CD4-positive, alpha-beta T cell treated with Interferon alpha-2 for 1 hour (primary cell): ENCODE measurements at places on chromosomes 12 and 14.

GRCh38 chr12:109591041-109591440 is 17.4 kb downstream of the MVK start:
- no peak for DNase-seq

DNA sequence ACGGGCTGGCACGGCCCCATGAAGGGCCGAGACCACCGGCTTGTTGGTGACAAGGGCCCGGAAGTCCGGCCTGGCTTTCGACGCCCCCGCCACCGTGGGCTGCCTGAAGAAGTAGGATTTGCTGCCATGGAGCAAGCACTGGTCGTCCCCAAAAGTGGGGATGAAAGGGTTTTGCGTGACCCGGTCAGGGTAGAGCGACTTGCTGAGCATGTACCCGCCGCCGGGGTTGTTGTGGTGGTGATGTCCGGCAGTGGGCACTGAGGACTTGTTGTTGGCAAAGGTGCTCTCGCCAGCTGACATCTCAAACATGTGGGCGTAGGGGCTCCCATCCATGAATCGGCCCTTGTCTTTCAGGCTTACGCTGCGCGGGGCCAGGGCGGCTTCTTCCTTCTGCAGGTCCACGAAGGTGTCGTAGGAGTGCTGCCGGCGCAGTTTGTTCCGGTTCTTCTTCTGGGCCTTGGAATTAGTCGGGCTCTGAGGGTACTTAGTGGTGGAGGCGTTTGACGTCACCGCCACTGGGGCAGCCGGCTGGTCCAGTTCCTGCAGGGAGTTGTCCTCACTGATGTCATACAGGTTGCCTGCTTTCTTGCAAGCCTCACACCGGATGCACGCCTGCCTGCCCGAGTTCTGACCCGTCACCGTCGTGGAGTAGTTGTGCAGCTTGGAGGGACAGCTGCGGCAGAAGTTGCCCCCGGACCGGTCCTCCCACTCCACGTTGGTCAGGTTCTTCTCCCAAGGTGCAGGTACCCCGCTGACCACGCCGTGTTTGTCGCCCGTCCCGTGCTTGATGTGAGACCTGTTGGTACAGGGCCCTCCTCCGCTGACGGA is 366.6 kb downstream of the EMP1 start:
- no peak for DNase-seq

GRCh38 chr12:115037830-115038229 is 353.9 kb upstream of the TBX3 start:
- no peak for DNase-seq

GRCh38 chr14:65991104-65991503 is 495.1 kb upstream of the CCDC196 start:
- no peak for DNase-seq

DNA sequence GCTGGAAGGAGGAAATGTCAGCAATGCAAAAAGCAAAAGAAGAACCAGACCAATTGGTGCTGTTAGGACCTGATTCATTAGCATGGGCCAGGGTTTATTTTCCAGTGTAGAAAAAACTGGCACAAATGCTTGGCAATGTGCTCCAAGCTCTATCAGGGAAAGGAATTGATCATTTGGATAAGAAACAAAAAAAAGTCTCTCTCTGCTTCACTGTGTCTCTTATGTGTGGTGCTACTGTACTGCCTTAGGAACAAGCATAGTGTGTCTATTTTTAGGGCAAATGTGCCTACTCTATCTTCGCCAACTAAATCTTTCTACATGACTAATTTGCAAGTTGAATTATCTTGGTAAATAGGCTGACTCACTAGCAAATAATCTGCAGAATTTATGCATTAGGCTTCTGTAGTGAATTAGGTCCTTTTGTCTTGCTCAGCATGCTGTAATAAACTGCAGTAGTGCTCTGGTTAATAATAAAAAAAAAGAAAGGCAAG is 236.7 kb downstream of the MDGA2 start:
- no peak for DNase-seq

DNA sequence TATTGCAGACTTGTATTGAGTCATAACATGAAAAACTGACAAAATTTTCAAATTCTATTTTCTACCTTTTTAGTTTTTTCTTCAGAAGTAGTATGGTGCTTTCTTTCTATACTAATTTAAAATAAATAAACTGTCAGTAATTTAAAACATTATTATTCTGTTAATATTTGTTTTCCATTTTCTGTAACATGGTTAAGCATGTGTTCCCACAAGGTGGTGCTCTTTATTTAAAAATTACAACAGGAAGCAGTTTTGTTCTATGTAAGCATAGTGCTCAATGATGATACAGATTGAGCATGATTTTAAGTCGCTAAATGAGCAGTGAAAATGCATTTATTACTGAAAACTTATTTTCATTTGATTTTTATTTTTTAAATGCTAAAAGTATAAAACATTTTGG is 114.6 kb downstream of the PPFIA2 start:
- peak; percentile 51 for DNase-seq

DNA sequence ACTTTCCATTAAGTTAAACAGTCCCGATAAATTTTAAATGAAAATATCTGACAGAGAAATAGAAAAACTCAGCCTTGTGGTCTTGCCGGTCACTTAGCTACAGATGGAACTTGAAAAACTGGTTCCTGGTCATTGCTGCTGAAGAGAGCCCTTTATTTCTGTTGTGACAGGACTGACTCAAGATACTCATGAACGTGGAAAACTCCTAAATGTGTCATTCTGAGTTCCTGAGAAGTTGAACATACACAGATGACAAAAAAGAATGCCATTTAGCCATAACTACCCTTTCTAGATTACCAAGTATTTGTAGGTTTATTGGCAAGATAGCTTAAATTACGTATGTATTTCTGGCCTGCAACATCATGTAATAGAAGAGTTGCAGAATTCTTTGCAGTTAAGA is 134.2 kb downstream of the HMGA2 start:
- no peak for DNase-seq

DNA sequence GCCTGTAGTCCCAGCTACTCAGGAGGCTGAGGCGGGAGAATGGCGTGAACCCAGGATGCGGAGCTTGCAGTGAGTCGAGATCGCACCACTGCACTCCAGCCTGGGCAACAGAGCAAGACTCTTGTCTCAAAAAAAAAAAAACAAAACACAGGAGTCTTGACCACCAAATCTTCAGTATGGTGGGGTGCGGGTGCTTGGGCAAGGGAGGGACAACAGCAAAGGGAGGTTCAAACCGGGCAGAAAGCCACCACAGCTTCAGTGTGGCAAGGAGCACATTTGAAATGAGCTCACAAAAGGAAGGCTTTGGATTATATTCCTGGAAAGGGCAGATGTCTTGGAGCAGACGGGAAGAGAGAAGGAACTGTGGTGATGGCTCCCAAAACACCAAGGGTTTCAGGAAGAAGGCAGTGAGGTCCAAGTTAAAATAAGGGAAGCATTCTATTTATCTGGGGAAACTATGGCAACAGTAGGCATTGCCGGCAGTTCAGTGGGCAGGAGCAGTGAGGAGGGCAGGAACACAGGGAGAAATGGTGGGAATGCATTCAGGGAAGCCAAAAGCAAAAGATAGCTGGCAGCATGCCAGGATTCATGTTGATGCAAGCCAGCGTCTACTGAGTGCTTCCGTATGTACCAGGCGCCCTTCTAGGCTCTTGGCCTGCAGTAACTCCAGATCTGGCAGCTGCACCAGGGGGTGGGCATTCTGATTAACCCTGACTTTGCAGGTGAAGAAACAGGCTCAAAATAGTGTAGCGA is 51.0 kb upstream of the SRSF5 start:
- DNase-seq: no peak

DNA sequence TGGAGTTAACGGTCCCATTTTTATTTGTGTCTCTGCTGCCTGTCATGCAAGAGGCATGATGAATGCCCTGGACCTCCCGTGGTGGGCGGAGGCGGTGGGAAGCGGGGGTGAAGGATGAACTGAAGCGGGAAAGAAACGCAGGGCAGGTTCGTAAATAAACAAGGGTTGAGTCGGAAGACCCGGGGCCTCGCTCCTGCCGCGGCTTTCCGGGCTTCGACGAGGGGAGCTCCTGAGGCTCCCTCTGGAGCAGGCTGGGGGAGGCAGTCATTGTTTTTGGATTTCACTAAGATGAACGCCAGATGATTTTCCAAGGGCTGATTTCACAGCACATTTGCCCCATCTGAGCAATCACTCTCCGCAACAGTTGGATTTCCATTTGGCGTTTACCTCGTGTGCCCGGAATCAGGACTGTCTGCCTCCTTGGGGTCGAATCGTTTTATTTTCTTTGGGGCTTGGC is 130.2 kb downstream of the SLC38A6 start:
- DNase-seq: no peak

- DNase-seq: no peak
Observed at GRCh38 chr12:58860788-58861240, 59.5 kb downstream of the LRIG3 start.

DNA sequence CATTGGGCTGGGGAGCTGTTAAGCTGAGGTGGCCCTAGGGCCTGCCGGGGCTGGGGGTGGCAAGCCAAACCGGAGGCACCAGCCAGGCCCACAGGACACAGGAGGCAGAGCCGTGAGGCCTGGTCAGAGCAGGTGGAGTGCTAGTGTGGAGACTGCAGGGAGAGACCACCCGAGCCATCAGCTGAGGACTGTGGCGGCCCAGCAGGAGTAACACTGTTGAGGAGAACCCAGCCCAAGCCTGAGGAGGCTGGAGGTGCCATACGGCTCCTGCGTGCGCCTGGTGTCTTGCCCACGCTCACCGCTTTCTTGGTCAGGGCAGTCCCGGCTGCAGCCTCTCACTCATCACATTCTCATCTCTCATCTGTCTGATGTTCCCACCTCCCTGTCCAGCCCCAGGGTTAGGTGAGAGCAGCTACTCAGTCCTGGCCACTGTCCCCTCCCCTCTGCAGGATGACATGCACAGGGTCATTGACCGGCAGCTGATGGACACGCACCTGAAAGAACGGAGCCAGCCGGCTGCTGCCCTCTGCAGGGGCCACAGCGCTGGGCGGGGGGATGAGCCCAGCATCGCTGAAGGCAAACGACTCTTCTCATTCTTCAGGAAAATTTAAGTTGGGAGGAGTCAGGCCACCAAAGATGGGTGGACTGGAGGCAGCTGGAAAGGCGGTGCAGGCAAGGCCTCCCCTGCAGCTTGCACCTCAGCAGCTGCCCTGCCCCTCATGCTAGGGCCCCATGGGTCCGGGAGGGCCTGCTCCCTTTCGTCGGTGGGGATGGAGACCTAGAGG is 23.8 kb downstream of the RAB35 start:
- DNase-seq: no peak

DNA sequence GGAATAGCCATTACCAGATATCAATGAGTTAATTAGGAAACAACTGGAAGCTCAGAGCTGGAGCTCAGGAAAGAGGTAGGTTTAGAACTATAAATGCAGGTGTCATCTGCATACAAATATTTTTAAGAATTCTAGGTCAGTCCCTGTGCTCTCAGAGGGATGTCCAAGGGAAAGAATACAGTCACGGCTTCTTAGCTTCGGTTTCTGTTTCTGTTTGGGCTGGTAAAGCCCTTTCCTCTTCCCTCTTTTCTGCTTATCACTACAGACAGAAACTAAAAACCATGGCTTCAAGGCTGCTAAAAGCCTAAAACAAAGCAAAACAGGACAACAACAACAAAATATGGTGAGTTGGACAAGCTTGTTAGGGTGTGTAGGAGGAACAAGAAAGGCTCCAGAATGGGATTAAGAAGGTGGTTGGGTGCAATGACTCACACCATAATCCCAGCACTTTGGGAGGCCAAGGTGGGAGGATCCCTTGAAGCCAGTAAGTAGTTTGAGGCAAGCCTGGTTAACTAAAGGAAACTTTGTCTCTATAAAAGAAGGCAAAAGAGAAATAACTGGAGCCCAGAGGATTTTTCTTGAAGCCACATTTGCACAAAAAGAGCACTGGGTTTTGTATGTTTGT is 113.0 kb downstream of the SEC23A start:
- DNase-seq: peak; percentile 15

GRCh38 chr12:120658286-120659150 is 18.1 kb downstream of the CABP1 start:
- DNase-seq: no peak

DNA sequence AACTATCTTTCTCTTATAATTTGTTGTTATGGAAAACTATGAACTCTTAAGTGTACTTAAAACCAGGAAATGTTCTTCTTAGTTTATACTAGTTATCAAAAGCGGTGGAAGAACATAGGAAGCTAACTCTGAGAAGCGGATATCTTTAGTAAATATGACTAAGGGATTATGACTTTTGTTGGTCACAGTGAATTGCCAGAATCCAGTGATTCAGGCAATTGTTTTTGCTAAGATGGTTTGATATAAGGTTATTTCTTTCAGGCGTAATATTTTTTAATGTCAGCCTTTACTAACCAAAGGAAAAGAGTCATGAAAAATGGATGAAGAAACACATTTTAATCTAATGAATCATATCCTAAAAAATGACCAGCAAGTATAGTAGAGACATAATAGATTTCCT is 473.5 kb downstream of the FOXG1 start:
- DNase-seq: no peak

- no peak for DNase-seq
Observed at GRCh38 chr12:23618718-23619117, 330.8 kb downstream of the SOX5 start.

DNA sequence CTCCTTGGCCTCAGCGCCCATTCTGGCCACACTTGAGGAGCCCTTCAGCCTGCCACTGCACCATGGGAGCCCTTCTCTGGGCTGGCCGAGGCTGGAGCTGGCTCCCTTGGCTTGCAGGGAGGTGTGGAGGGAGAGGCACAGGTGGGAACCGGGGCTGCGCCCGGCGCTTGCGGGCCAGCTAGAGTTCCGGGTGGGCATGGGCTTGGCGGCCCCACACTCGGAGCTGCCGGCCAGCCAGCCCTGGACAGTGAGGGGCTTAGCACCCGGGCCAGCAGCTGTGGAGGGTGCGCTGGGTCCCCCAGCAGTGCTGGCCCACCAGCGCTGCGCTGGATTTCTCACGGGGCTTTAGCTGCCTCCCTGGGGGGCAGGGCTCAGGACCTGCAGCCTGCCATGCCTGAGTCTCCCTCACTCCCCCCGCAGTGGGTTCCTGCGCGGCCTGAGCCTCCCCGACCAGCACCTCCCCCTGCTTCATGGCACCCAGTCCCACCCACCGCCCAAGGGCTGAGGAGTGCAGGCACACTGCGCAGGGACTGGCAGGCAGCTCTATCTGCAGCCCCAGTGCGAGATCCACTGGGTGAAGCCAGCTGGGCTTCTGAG is 28.0 kb downstream of the TMEM117 start:
- DNase-seq: no peak

DNA sequence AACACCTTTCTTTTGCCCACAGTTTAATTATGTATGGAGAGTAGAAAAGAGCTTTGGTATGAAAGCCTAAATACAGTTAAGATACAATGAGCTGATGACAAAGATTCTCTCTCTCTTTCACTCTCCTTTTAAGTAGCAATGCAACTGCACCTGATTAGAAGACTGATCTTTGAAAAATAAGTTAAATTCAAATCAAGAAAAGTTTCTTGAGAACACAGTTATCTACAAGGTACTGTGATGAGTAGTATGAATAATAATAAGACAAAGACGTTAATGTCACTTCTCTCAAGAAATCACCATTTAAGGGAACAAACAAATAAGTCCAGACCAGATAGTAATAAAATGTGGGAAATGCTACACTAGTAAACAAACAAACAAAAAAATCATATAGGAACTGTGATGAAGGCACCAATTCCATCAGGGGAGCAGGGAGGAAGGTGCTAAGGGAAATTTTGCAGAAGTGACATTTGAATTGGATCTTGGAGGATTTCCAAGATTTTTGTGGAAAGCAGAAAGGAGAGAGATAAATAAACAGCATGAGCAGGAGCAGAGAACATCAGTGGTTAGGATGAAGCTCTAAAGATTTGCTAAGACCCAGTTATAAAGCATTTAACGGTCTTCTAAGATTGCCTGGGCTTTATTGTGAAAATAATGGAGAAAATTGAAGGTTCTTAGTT is 65.2 kb upstream of the STK38L start:
- no peak for DNase-seq
